PC-3 (cell line): ENCODE measurements at places on chromosomes 3 and 15.
A peak's percentile ranks its signal among the peaks of the same experiment; 100 is the strongest.

- DNase-seq = no peak
Measured at GRCh38 chr3:116946376-116946775, 236.8 kb downstream of the TUSC7 start.

GRCh38 chr15:42553554-42553953 is 4.9 kb downstream of the HAUS2 start:
- no peak for DNase-seq

DNA sequence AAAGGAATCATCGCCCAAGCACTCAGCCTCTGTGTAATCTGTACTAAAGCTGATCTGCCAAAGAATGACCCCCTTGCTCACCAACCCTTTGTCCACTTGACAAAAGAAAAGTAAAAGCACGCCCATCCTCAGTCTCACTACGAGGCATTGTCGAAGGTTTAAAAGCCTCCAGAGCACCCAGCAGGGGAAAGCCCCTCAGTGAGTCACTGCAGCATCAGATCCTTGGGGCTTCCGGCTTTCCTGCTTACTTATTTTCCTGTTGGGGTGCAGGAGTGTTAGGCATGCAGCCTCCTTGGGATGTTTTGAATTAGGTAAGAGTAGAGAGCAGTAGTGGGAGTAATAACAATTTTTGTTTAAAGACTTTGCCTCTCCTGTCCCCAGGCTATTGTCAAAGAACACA is 216.1 kb downstream of the MTHFS start:
- DNase-seq = peak; percentile 79

- DNase-seq = peak; percentile 81
Measured at GRCh38 chr15:66456211-66456610, 41.4 kb downstream of the SNAPC5 start.

DNA sequence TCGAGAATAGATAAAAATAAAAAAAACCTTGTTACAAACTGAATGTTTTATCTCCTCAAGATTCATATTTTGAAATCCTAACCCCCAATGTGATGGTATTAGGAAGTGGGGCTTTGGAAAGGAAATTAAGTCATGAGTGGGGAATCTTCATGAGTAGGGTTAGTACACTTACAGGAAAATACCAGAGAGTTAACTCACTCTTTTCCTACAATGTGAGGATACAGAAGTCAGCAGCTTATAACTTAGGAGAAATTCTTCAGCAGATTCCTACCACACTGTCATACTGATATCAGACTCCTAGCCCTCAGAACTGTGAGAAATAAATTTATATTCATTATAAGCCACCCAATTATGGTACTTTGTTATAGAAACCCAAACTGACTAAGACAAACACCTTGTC is 453.1 kb downstream of the GBE1 start:
- peak; percentile 41 for DNase-seq
